Spinal cord (tissue), 10 donors: ENCODE measurements at places on chromosomes 7 and 10.

DNA sequence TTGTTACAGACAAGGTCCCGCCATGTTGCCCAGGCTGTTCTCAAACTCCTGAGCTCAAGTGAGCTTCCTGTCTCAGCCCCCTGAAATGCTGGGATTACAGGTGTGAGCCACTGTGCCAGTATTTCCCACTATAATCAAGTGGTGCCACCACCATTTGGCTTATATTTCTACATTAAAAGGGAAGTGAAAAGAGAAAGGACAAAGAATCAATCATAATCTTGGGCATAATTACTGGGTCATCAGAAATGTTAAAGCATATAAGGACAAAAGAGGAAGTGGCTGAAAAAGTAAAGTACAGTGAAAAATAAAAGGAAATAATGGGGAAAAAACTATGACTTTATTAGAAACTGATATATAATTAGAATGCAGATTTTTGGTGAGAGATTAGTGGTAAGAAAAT is 25.7 kb upstream of the ENTPD1 start:
- no peak for DNase-seq
- H3K4me1 ChIP-seq, result no peaks in the 10 kb centered on the region
- no peaks in the 10 kb centered on the region for H3K36me3 ChIP-seq
- no peaks in the 10 kb centered on the region for H3K27me3 ChIP-seq

DNA sequence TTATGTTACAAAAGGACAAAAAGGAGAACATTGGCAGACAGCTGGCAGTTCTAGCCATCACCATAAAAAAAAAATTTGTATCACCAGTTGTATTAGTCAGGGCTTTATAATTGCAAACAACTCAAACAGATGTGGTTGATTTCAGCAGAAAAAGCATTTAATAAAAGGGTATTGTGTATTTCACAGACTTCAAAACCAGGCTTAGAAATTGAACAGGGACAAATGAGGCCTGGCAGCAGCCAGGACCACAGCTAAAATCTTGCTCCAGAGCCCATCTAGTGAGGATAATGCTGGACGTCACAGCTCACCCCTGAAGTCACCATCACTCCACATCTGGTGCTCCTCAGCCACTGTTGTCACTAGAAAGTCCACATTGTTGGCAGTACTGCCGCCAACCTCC is 52.9 kb upstream of the CALD1 start:
- no peak for DNase-seq
- H3K27ac ChIP-seq, result no peak overlapping the region
- H3K4me1 ChIP-seq, result no peaks in the 10 kb centered on the region
- no peak overlapping the region for H3K4me3 ChIP-seq
- no peaks in the 10 kb centered on the region for H3K27me3 ChIP-seq

GRCh38 chr7:22178735-22179134 is 178.2 kb downstream of the RAPGEF5 start:
- H3K27me3 ChIP-seq, result no peaks in the 10 kb centered on the region
- H3K4me3 ChIP-seq, result no peak overlapping the region
- H3K27ac ChIP-seq, result no peak overlapping the region
- DNase-seq, result no peak
- no peaks in the 10 kb centered on the region for H3K36me3 ChIP-seq

DNA sequence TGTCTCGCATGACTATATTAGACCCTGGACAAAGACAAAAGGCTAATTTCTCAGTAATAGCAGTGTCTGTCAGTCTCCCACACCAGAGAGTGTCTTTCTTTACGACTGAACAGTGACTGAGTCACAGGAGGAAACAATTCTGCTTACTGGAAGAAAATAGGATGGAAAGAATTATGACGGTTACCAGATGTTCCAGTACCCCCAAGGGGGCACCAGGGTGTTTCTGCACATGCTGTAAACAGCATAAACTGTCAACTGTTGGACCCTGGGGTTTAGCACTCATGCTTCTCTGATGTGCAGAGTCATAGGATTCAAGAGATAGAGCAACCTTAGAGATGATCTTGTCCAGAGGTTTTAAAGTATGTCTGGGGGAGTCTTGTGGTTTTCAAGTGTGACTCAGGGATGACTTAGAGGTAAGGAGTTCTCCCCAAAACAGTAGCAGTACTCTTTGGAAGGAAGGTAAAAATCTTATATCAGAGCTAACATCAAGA is 291.7 kb downstream of the THSD7A start:
- DNase-seq, result no peak
- H3K27ac ChIP-seq, result no peak overlapping the region
- no peaks in the 10 kb centered on the region for H3K27me3 ChIP-seq
- no peaks in the 10 kb centered on the region for H3K36me3 ChIP-seq

DNA sequence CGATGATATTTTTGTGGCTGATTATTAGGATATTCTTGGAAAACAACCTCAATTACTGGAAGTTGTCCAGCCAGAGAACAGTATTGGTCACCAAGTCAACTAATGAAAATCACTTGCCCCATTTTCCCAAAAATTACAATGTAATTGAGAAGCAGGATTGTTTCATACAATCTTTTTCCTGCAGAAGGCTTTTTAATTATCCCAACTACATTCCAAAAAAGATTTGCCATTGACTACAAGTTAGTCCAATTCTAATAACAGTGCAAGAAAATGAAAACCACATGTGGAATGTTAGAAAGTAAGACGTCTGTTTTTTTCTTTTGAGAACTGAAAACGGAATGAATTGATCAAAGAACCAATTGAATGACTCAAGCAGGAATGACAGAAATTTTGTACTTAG is 1195.8 kb downstream of the SORCS1 start:
- no peak for DNase-seq
- H3K27ac ChIP-seq, result no peak overlapping the region
- H3K36me3 ChIP-seq, result no peaks in the 10 kb centered on the region

- peaks cover 18% of the 10 kb centered on the region for H3K4me1 ChIP-seq
- no peak for DNase-seq
- no peak overlapping the region for H3K4me3 ChIP-seq
- peaks cover 28% of the 10 kb centered on the region for H3K36me3 ChIP-seq
- no peak overlapping the region for H3K27ac ChIP-seq
- H3K27me3 ChIP-seq, result no peaks in the 10 kb centered on the region
Measured at GRCh38 chr10:70885481-70885880, 2.9 kb downstream of the PCBD1 start.

DNA sequence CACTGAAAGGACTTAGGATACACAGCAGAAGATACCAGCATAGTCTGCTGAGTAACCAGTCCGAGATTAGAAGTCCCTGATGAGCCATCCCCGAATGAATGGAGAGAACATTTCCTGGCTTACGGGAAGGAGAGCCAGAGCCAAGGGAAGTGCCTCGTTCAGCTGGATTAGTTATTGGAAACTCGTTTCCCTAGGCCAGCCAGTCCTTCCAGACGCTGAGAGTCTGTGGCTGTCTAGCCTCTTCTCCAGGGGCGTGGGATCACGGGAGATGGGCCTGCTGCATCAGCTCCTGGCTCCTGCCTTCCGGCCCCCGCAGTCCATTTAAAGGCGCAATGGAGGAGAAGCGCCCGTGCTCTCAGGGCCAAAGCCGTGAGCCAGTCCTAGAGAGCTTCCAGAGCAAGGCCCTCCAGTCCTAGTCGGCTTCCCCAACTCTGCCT is 712.8 kb downstream of the PARD3 start:
- no peak for DNase-seq
- H3K36me3 ChIP-seq, result no peaks in the 10 kb centered on the region
- no peaks in the 10 kb centered on the region for H3K27me3 ChIP-seq
- no peak overlapping the region for H3K27ac ChIP-seq
